NCI-H1417 (cell line): ENCODE measurements at places on chromosomes 5 and 9.

GRCh38 chr5:74369173-74369572 lies 271.4 kb downstream of the ENC1 start:
- no peak for DNase-seq

- no peak for DNase-seq
Observed at GRCh38 chr5:7261049-7261448, 134.9 kb upstream of the ADCY2 start.

GRCh38 chr5:52988335-52989024 lies 672 bp upstream of the ITGA2 start:
- peak; percentile 24 for DNase-seq

GRCh38 chr9:91924090-91924489 lies 25.9 kb downstream of the ROR2 start:
- DNase-seq, result no peak

- no peak for DNase-seq
Observed at GRCh38 chr5:146805081-146805480, 73.5 kb downstream of the PPP2R2B start.

GRCh38 chr9:110555551-110556331 lies 23.8 kb downstream of the SVEP1 start:
- DNase-seq, result no peak

- no peak for DNase-seq
Observed at GRCh38 chr5:94469894-94470329, 148.5 kb downstream of the KIAA0825 start.

- no peak for DNase-seq
Observed at GRCh38 chr5:11302663-11303062, 541.6 kb upstream of the DAP start.

DNA sequence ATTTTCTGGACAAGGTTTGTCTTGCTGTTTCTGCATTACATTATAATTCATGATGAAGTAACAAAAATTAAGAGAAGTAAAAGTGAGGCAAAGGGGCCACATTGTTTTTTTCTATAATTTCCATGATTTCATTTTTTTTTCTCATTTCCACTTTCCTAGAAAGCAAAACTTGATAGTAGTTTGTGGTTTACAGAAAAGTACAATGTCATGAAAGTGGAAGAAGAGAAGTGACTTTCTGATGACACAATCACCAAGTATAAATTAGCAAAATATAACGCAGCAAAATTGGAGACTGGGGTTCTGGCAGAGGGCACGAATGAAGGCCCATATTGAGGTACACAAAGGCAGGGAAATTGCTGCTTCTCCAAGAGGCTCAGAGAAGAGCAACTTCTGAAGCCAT lies 5.0 kb upstream of the IFNA14 start:
- no peak for DNase-seq

GRCh38 chr9:133715295-133715865 lies 22.8 kb downstream of the SARDH start:
- DNase-seq, result no peak

GRCh38 chr5:157767689-157768088 lies 24.2 kb downstream of the LSM11 start:
- DNase-seq, result no peak

GRCh38 chr9:84521208-84521607 lies 148.3 kb upstream of the NTRK2 start:
- DNase-seq, result no peak

DNA sequence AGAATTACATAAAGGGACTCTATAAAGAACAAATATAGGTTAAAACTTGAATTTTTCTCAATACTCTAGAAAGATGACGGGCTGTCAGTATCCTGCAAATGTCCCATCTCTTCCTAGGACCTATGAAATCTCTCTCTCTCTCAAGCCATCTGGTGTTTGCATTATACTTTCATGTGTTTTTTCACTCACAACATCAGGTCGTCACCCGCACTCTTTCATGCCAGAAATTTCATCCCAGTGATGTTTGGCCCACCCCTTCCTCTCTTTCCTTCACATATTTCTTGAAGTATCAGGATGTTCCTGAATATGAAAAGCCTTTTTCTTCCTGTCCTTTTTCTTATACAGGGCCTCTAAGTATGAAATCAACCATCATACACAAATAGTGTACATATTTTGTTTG lies 63.3 kb upstream of the GAS1 start:
- DNase-seq, result no peak

DNA sequence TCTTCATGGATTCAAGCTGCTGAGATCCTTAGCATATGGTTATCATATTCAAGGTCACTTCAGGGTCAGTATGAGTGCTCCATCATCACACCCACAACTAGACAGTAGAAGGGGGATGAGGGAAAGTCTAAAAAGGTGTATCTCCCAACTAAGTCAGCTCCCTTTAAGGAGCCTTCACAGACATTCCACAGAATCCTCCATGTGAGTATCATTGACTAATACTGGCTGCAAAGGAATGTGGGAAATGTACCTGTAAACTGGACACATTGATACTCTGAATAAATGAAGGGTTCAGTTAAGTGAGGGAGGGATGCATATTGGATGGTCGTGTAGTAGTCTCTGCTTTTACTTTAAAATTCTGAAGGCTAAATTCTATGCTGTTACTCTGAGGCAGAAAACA lies 330.7 kb downstream of the LRRC70 start:
- DNase-seq, result no peak

DNA sequence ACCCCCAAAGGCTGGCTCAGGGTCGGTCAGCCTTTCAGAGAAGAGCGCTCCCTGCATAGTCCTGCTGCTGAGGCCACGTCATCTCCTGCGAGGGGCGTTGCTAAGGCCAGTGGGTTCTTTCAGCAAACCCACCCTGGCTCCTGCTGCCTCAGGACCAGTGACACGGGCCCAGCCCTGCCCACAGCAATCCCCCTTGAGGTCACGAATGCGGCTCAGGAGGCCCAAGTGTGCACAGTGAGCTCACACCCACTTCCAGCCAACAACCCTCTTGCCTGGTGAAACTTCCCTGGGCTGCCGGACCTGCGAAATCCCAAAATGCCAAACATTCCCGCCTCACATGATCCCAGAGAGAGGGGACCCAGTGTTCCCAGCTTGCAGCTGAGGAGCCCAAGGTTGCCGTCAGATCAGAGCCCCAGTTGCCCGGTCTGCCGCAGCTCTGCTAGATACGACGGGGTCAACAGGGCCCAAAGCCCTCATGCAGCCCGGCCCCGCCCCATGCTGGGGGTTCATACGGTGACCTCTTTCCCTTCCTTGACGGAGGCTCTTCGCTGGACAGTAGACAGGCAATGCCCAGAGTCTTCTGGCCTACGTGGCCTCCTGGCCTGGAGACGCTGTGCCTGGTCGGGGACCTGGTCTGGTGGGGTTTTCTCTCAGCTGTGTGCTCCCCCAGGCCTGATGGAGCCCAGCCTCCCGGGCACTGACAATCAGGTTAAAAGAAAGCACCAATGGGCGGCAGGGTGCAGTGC lies 116.4 kb upstream of the COL5A1 start:
- DNase-seq, result no peak

GRCh38 chr9:37283730-37284325 lies 138.7 kb upstream of the GRHPR start:
- no peak for DNase-seq

GRCh38 chr9:35074141-35074540 lies 1.7 kb upstream of the VCP start:
- DNase-seq, result no peak

- no peak for DNase-seq
Observed at GRCh38 chr5:110085826-110086225, 396.1 kb downstream of the MAN2A1 start.

GRCh38 chr9:126514037-126514821 lies 99.5 kb upstream of the LMX1B start:
- DNase-seq, result peak; percentile 80
